IMR-90 (cell line): ENCODE measurements at places on chromosomes 1 and 21.

DNA sequence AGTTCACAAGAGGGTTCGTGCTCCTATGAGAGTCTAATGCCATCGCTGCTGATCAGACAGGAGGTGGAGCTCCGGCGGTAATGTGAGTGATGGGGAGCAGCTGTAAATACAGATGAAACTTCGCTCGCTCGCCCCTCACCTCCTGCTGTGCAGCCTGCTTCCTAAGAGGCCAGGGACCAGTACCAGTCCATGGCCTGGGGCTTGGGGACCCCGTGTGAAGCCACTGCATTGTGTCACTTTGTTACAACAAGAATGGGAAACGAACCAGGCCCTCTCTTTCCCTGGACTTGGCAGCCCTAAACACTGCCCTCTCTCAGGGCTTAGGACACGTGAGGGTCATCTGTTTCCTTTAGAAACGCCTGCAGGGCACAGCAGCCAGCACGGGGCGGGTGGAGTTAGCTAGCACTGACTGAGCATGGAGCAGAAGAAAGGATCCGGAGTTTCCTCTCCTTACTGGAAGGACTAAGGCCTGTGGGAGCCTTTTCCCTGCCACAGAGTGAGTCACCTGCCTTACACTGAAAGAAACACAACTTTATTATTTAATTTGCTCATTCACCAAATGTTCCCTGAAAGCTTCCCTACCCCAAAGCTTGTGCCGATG, 185.2 kb upstream of the TMEM51 start:
- DNase-seq, result peak; percentile 91

DNA sequence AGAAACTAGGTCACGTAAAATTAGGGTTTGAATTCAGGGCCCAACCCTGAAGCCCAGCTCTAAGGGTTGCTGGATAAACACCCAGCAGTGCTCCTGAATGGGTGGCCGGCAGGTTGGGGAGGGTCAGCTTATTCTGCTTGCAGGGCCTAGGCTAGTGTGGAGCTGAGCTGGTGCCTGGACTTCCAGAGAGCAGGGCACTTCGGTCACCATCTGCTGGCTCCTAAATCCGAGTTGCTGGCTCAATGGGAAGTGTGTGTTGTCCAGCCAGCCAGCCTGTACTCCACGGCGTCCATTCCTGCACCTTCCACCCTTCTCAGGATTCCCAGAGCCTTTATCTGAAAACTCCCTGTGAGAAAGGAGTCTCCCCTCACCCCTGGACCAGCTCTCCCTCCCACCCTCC, 23.0 kb downstream of the TRIM67 start:
- no peak for DNase-seq

GRCh38 chr21:45306832-45307571, 19.3 kb upstream of the POFUT2 start:
- peak; percentile 93 for DNase-seq

DNA sequence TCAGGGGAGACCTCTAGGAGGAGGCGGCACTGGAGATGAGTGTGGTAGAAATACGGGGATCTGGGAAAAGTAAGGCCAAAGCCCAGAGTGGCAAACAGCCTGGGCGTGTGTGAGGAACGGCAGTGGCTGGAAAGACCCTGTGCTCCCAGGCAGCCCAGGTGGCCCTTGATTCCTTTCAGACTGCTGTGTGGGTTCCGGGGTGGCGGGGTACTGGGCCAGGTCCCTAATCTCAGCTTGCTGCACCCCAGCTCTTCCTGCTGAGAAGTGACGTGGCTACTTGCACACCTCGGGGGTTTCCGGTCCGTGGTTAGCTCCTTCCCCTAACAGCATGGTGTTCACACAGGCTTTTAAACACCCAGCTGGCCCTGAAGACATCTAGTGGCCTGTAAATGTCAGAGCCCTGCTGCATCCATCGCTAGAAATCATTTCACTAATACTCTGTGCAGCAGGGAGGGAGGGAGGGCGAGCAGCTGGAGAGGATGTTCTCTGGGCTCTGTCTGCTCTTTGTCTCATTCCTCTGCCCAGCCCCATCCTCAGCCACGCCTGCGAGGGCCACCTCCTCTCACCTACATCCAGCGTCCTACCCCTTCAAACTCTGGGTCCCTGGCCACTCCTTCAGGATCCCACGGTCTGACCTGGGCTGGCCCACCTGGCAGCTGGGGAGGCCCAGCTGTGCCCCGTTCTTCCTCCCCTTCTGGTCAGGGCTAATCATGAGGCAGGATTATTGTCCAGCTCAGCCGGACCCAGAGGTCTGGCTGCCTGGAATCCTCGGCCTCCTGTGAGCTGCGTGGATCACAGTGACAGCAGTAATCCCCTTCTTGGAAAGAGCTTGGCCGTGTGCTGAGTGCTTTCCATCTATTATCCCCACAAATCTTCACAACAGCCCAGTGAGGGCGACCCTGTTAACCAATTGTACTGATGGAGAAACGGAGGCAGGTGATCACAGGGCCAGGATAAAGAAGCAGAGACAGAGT, 7.2 kb downstream of the ZDHHC18 start:
- no peak for DNase-seq

DNA sequence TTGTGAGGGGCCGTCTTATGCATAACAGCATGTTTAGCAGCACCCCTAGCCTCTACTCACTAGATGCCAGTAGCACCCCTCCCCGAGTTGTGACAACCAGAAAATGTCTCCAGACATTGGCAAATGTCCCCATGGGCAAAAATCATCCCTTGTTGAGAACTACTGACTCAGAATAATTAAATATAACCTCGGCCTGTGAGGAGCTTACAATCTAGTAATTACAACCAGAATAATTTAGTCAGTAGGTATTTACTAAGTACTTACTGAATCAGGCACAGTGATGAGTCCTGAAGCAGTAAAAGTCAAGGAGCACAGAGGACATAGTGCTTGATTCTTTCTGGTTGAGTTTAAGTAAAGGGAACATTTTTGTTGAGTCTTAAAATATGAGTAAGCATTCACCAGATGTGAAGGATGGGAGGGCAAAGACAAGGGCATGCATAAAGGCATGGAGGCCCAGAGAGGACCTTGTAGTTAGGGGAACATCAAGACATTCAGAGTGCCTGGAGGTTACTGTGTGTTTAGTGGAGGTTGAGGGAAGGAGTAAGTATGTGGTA, 44.1 kb upstream of the KCNQ4 start:
- peak; percentile 21 for DNase-seq
